ENCODE measurements at places on chromosomes 6 and 20. TPM values are rescaled to one million over a fixed set of nuclear protein-coding genes. Genes with fewer than 3 reads are reported as not detected.

DNA sequence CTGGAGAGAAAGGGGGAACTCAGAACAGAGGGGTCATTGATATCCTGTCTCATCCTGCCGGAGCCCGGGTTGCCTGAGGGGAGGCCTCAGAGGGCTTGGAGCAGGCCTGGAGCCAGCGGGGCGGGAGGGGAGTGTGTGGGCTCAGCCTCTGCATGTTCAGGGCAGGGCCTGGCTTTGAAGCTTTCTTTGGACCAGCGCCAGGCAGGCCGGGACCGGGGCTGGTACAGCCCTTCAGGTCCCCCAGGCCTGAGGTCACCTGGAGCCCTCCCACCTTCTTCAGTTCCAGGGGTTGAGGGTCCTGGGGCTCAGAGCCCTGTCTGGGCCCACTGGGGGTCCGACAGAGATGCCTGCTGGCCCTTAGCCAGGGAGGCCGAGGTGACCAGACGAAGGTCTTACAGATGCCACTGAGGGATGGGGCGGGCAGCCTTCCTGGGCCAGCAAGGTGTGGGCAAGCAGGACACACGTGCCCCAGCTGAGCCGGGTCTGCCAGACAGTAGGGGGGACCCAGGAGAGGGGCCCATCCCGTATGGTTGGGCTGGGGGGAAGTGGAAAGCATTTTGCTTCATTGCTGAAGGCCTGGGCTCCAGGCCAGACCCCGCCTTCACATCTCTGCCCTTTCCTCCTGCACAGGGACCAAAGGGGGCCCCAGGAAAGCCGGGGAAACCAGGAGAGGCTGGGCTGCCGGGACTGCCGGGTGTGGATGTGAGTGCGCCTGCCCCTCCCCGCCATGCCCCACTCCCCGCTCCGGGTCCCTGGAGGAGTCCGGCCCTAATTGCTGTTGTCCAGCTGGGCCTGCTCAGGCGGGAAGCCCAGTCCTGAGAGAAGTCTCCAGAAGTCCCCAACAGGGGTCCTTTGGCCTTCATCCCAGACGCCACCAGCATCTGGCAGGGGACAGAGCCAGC, 2.0 kb downstream of the COL9A3 start:
- DNase-seq = peak; percentile 90

NOTCH4 gene
- 19.1 TPM for polyA plus RNA-seq

DNA sequence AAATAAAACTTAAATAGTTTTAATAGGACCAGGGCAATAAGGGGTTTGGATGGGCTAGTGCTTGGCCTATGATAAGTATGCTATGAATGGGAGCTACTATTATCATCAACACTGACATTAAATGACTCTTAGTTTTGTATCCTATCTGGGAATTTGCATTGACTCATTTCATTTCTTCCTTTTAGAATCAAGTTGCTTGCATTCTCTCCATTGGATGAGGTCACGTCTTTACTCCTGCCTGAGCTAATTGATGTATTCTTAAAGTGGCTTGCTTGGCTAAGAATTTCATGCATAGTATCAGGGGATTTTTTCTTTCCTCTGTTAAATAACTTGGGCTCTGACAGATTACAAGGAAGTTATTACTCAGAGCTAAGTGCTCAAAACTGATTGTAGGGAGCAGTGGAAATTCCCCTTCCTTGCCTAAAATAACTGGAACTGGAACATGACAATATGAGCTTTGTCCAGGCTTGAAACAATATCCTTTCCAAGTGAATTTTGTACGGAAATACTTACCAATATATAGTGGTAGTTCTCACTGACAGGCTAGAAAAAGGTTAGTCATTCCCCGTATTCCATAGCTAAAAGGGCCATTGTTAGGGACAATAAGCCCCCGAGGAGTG, 169.9 kb downstream of the BCAS1 start:
- DNase-seq = peak; percentile 81

- DNase-seq = peak; percentile 86
Measured at GRCh38 chr6:169529931-169530751, 171.7 kb downstream of the WDR27 start.
